ENCODE measurements at places on chromosomes 3 and 15.

DNA sequence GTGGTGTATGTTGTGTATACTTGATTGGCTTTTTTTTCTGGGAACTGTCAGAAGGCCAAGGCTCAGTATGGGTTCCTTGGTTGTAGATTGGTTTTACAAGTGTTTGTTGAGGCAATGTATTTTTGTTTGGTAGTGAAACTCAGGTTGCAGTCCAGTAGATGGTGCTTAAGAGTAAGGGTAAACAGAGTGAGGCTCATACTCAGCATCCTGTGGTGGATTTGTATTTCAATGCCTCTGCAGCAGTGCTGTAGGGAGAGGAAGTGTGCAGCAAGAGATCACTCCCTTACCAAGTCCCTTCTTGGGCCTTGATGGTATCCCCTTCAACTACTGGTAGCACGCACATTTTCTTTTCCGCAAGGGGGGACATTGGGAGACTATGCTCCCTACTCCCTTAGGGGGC is 428.5 kb upstream of the CNTN3 start:
- DNase-seq = no peak

GRCh38 chr15:54594115-54594514 is 602.6 kb downstream of the RSL24D1 start:
- DNase-seq = no peak

DNA sequence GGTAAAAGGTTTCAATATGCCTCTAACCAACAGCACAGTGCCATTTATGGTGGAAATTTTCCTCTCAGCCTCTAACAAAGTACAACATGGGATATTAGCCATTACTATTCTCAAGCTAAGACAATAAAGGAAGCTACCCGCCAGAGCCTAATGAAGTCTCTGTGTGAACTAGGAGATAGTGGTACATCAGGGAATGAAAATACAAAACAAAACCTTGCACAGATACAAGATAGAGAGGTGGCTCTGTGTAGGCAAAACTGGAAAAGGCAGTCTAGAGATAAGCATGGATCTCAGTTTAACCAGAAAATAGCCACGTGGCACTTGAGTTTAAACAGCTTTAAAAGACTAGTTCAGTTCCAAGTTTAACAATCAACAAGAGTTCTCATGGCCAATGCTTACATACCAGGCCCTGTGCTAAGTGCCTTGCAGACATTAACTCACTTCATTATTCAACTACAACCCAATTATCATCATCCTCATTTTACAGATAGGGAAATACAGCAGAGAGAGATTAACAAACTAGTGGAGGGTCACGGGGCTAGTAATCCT is 279.3 kb downstream of the IGSF11 start:
- no peak for DNase-seq

DNA sequence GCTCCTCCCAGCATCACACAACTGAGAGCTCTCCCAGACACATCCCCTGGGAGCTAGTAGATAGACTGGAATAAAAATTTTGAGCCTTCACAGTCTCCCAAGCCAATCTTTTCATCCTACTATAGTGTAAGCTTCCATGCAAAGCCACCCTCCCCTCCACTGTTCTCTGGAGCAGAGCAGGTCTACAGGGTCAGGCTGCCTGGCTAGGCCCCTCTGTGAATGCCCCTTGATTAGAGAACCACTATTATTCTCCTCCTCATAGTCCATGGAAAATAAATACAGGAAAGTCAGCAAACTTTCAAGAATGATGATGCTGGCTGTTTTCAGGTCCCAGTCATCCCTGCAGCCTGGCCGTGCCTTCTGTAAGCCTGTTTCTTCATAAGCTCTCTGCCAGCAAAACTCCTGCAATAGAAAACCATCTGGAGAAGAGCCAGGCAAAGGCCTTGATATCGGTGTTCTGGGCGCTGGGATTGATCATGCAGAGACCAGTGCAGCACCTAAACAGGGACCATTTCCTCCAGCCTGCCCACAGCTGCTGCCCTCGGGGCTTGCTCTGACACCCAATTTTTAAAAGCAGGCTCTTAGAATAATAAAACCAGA is 51.7 kb downstream of the CRYGS start:
- DNase-seq = no peak

GRCh38 chr15:82570721-82571508 is 30.7 kb upstream of the RPS17 start:
- no peak for DNase-seq

DNA sequence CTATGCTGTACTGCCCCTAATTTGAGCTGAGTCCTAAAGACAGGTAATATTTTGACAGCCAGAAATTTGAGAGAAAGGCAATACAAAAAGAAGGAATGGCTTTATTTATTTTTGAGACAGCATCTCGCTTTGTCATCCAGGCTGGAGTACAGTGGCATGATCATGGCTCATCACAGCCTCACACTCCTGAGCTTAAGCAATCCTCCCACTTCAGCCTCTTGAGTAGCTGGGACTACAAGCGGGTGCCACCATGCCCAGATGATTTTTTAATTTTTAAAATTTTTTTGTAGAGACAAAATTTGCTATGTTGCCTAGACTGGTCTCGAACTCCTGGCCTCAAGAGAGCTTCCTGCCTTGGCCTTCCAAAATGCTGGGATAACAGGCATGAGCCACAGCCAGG is 77.4 kb upstream of the SLC4A7 start:
- DNase-seq = no peak

DNA sequence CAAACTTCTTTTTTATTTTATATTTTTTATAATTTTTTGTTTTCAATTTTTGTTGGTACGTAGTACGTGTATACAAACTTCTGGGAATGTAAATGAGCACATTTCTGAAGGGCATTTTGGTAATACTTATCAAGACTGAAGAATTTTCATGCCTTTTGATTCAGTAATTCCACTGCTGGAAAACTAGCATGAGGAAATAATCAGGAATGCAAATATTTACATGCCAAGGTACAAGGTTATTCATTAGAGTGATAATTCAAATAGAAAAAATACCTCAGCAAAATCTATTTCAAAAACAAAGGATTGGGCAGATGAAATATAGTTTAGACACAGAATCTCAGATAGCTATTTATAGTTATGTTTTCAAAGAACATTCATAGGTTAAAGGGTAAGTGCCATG is 128.7 kb downstream of the DMXL2 start:
- no peak for DNase-seq

DNA sequence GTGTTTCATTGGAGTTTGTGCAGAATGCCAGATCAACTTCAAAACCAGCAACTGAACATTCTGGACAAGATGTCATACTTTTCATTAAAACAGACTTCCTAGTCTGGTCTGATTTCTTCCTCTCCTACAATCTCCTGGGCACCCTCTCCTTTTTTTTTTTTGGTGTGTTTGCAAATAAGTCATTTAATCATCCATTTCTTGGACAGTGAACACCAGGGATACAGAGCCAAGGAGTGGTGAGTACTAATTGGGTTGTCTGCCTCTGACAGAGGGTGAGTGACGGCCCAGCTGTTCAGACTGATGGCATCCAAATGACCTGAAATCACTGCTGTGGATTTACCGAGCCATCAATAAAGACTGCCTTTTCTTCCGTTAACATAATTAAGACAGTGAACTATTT is 158.0 kb downstream of the STT3B start:
- DNase-seq = no peak

DNA sequence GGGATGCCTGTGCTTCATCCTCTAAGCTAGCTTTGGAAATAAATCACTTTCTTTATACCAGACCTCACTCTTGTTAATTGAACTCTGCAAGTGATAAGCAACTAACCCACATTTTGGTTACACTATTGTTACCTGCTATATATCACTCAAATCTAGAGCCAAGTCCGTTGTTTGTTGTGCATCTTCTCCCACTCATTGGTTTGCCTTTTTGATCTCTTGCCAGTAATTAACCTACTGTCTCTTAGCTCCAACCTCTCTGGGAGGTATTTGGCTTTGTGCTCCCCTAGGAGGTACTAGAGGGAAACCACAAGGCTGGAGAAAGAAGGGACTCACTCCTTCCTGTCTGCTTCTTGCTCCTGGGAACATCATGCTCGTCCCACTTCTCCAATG is 12.8 kb upstream of the CRBN start:
- no peak for DNase-seq

- DNase-seq = no peak
These were observed 78.2 kb downstream of the FAIM start for GRCh38 chr3:138686771-138687221.

DNA sequence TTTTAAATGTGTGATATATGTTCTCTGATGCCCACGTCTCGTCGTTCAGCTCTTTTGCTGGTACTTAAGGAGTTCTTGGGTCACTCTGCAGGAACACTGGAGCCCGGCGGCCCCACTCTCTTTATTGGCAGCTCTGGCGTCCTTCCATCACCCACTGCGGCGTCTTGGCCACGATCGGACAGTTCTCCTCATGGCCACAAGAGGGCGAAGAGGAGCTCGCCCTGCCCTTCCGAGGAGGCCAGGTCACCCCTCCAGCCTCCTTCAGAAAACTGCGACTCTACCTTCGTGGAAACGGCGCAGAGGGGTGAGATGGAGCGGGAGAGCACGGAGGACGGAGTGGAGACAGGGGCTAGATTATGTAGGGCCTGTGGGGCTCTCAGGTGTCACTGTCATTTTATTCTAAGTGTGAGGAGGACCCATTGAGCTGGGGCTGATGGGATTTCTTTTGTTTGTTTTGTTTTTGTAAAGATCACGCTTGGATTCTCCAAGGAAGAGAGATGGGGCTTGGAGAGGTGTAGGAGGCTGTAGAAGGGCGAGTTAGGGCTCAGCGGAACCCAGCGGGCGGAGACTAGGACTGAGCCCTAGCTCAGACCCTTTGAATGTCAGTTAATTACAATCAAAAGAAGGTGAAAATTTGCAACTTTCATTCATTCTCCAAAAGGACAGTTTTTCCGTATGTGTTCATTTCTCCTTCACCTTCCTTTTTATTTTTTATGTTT is 28.0 kb upstream of the GABRA5 start:
- no peak for DNase-seq

DNA sequence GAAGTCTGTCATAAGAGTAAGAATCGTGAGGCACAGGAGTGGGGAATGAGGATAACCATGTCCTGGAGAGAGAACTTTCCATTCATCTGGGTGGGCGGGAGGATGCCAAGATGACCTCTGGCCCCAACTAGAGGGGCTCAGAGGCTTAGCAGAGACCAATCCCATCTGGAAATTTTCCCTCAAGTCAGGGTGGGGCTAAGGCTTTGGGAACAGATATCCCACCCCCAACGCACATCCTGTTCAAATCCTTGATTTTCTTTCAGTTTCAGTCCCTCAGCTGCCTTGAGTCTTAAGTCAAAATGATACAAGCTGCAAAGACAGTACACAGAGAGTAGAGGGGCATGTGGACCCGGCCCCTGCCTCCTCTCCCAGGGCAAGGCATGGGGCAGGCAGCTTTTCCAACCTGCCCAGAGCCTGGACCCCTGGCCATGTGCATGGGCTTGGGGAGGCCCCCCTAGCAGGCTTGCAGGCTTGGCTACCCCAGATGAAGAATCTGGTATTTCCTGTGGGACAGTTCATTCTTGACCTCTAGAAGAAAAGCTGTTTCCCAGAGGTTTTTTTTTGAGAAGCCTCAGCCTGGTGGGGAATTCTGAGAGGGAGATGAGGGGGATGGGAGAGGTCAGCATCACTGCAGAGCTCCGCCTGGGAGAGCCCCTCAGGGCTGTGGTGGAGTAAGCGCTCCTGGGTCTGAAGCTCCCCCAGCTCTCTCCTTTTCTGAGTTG is 109.7 kb upstream of the HACD2 start:
- DNase-seq = no peak

DNA sequence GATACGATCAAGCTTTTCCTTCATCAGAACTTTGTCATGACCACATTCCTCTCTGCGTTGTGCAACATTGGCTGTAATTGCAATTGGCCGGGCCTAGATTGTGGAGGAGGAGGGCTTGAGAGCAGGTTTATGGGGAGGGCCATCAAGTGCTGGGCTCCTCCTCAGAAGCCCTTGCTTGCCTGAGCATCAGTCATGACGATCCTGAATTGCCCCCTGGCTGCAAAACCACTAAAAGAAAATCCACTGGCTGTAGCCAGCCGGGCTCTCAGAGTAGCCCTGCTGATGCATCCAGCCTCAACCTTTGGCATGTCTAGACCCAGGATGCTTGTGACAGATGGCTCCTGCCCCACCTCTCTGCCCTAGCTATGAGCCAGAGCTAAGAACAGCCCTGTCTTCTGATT is 13.4 kb upstream of the TRH start:
- no peak for DNase-seq

DNA sequence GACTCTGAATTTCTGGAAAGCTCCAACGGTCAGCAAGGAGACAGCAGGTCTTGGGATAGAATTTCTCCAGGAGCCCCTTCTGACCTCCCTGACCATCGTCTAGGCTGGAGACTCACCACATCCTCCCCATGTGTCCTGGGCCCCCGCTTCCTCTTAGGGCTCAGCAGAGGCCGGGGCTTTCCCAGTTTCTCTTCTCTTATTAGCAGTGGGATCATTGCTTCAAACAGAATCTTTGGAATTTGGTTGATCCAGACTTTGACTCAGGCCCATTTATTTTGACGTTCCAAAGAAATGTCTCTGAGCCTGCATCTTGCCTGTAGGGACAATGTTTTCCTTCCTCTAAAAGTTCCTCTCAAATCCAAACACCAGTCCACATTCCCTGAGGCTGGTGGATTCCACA is 38.4 kb upstream of the SLC6A6 start:
- no peak for DNase-seq

- DNase-seq = peak; percentile 86
These were observed 7.0 kb downstream of the MAPKAPK3 start for GRCh38 chr3:50623840-50624474.

DNA sequence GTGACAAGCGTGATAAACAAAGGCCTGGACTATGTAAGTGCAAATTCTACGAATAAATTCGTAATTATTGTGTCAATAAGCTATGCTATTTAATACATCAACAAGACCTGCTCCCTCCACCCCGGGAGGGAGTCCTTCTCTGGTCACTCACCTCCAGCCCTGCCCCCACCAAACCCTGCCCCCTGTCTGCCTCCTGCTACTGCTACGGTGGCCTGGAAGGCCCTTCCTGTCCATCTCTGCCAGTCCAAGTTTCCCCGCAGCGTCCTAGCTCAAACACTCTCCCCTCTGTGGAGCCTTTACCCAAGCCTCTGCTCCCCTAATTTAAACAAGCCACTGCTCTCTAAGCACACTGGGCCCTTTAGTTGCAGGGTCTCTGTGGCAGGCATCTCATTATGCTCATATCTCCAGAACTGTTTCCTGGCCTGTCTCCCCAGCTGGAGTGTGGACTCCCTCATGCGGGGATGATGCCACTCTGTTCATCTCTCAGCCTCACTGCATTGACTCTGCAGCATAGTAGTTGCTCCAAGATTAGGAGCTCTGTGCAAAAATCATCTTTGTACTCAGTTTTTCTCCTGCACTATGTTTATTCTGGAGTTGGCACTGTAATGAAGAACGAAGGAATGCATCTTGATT is 241.2 kb downstream of the NTRK3 start:
- DNase-seq = no peak

GRCh38 chr3:43759297-43759782 is 68.6 kb downstream of the ABHD5 start:
- no peak for DNase-seq
